ENCODE measurements at places on chromosomes 4 and X. TPM values are rescaled to one million over a fixed set of nuclear protein-coding genes. Genes with fewer than 3 reads are reported as not detected.

Gene NXF2B
- not detected for total RNA-seq

Gene RAB40AL
- 1.3 TPM for total RNA-seq

Gene NR0B1
- total RNA-seq = not detected

Gene HERC5
- total RNA-seq = 1.1 TPM

Gene GK
- total RNA-seq = 21.6 TPM

DNA sequence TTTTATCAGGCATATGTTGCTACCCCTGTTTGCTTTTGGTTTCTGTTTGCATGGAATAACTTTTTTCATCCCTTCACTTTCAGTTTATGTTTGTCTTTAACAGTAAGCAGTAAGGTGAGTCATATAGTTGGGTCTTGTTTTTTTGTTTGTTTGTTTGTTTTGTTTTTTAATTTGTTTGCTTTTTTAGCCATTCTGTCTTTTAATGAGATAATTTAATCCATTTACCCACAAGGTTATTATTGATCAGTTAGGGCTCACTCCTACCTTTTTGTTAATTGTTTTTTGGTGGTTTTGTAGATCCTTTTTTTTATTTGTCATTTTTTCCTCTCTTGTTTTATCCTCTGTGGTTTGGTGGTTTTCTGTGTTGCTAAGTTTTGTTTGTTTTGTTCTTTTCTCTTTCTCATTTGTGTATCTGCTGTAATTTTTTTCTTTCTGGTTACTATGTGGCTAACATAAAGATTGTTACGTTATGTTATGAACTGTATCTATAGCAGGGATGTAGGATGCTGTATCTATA lies 379.5 kb upstream of the MAD2L1 start:
- no peak for DNase-seq

DNA sequence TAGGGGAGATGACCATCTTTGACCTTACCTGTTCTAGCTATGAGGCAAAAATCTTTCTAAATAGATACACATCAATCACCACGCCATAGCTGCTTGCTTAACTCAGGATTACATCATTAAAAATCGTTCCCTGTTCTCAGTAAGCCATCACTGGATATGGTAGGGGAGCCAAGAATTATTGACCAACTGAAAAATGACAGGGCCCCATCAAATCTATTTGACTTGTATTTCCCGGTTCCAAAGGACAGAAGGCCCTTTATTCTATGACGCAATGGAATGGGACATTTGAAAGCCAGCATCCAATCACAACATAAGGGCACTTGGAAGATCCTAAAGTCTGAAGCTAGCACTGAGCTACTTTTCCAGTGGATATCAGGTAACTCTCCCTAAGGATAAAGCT lies 75.6 kb upstream of the NOCT start:
- DNase-seq = no peak

DNA sequence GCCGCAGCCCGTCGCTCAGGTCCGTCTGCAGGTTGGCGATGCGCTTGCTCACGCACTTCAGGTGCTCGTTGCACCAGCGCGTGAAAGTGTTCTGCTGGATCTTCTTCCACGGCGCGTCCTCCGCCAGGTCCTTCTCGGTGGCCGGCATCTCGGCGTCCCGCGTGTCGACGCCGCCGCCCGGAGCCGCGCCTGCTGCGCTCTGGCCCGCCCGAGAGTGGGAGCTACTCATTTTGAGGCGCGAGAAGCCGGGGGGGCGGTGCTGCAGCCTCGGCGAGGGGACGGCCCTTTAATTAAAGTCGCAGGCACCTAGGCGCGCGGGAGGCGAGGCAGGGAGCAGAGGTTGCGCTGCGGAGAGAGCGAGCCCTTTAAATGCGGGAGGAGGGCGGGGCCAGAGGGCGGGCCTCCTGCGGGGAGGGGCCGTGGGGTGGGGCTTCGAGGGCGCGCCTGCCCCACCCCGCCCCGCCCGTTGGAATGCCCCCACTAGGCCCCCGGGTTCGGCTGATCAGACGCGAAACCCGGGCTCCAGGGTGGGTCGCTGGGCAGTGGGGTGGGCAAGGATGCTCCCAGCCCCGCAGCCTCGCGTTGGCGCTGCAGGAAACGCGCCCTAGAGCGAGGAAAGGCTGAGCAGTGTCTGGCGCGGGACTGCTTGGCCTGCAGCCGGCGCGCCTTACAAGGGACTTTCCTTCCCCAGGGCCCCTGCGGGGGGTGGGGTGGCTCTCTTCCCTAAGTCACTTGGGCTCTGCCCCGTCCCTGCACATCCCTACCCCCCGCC lies 3.2 kb downstream of the FLNA start:
- DNase-seq = peak; percentile 91

DNA sequence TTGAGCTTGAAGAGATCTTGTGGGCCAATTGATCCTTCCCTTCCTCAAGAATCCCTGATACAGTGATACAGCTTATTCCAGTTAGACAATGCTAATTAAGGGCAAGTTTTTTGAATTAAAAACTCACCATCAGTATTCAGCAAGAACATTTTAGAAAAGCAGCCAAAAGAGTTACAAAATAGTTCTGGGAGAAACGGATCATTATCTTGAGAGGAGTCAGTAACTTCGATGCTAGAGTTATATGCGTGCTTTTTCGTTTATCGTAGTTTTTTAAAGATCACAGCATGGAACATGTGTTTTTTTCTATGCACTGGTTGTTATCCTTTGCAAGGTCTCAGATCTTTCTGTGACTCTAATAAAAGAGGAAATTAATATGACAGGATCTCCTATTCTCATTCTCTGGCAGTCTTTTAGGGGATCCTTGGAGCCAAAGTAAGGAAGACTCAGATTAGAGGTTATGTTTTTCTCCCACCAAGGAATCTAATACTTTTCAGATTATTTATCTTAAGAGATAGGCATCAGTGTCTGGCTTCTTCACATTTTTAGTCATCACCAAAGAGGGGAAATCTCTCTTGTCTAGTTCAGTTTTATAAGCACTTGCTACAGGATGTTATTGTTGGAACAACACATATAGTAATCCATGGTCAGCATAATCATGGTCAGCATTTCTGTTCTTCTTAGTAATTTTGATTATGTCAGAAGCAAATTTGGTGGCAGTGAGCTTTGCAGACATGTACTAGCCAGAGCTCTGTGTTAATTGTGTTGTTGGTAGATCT lies 109.7 kb downstream of the PDLIM5 start:
- DNase-seq = peak; percentile 71

DNA sequence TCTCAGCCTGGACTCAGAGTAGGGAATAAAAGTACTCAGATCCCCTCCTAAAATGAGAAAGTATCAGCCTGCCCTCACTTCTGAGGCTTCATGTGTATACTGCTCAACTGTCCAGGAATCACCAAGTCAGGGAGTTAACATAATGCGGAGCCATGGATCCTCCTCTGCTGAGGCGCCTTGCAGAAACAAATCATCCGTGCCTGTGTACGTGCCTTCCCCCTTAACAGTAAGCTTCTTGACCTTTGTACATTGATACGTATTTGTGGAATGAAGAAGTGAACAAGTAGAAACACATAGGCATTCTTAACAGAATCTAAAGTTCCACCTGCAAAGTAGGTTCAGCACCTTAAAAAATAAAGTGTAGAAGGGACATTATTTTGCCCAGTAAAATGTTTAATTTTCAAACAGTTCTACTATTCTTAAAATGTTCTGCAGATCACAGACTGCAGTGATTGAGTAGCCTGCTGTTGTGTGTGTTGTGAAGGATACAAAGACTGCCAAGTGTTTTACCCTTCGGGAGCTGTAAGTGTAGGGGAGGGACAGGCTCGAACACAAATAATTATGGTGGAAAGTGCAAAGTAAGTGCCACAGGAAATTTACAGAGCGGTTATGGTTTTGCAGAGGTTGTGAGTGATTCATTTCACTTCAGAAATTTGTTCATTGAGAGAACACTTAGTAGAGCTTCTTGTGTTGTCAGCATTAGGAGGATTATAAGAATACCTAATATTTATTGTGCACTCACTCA lies 61.9 kb downstream of the ARHGAP10 start:
- no peak for DNase-seq

- DNase-seq = no peak
Observed at GRCh38 chr4:144283526-144283925, 143.0 kb upstream of the GYPA start.

- peak; percentile 30 for DNase-seq
Observed at GRCh38 chr4:2843941-2844584, 419 bp downstream of the ADD1 start.

DNA sequence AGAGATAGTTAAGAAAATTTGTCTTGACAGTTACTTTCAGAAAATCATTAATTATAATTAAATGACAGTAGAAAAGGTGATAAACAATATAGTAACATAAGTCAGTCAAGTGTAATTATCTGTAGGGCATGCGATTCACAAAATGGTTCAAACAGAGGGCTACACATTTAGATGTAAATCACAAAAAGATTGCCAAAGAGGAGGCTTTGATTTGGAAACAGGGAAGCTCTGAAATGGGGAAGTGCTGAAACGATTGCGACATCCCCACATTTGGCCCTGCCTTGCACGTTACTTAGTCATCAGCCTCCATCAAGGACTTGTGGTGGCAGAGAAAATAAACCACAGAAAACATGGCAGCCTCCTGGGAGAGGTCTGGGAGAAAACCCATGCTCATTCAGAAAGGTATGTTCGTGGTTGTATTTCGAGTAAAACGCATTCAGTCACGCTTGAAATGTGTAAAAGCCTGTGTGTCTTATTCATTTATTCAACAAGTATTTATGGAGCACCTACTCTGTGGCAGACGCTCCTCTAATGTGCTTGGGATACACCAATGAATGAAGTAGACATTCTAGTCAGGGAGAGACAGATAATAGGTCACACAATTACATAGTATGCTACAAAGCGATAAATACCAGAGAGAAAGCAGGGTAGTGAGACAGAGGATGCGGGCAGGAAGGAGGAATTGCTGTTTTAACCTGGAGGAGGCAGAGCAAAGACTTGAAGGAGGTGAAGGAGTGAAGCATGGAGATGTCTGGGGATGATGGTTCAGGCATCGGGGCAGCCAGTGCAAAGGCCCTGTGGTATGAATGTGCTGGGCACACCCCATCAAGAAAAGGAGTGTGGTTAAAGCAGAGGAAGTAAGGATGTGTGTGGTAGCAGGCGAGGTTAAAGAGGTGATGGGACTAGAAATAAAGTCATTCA lies 7.8 kb downstream of the RBM47 start:
- DNase-seq = peak; percentile 93

- DNase-seq = no peak
Observed at GRCh38 chr4:113113151-113113550, 63.7 kb downstream of the ANK2 start.

DNA sequence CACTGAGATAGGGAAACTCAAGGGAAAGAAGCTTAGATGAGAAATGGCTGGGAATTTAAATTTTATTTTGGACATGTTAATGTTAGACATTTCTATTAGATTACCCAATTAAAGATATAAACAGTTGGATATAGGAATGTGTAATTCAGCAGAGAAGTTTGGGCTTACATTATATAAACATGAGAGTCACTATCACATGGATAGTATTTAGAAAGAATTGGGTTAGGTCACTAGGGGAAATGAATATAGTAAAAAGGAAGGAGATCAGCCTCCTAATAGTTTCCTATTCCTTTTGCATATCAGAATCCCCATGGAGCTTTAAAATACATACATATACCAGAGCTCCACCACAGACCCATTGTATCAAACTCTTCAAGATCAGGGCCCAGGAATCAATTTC lies 19.6 kb upstream of the CXCL5 start:
- DNase-seq = no peak
